ENCODE measurements at places on chromosomes 6 and 20.

- DNase-seq, result no peak
Observed at GRCh38 chr6:75735491-75736186, 13.4 kb upstream of the MYO6 start.

DNA sequence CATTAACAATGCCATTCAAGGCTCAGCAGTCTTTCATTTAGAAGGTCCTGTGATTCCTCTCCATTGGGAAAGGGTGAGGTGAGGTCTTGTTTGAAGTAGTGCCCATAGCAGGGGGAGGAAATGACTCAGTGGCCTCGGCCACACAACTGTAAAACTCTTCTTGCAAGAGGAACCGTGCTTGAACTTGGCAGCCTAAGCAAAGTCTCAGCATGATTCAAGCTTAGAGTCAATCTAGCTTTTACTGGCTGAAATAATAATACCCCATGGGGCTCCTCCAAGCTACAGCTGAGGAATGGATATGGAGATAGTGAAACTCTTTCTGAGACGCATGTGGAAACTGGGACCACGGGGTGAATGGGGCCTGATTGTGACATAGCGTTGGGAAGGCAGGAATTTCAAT, 428.2 kb downstream of the BMP2 start:
- DNase-seq, result no peak

DNA sequence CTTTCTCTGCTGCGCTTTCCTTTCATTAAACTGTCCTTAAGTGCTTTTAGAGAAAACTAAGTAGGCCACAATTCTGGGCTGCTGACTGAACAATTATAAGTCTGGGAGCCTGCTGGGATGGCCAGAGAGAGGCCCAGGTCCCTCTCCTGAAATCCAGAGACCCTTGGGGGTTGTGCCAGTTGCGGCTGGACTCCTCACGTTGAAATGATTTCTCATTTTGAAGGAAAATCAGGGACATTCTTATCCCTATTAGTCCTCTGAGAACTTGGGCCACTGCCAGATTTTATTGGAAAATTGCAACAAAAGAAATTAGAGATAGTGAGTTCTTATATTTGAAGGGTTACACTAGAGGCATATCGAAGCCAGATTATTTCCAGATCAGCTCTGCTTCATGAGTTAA, 145.1 kb downstream of the CLIC5 start:
- DNase-seq, result no peak

- no peak for DNase-seq
Observed at GRCh38 chr6:109424946-109425345, 15.5 kb downstream of the PPIL6 start.

DNA sequence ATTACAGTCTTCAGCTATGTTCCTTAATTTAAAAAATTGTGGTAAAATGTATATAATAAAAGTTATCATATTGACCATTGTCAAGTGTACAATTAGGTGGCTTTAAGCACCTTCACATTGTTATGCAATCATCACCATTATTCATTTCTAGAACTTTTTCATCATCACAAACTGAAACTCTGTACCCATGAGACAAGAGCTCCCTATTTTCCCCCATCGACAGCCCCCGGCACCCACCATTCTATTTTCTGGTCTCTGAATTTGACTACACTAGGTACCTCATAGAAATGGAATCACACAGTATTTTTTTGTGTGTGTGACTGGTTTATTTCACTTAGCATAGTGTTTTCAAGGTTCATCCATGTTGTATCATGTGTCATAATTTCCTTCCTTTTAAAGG, 39.7 kb upstream of the FYN start:
- DNase-seq, result no peak

- no peak for DNase-seq
Observed at GRCh38 chr6:76416821-76417605, 344.6 kb upstream of the IMPG1 start.

- no peak for DNase-seq
Observed at GRCh38 chr20:50799890-50800550, 5.2 kb downstream of the BCAS4 start.

GRCh38 chr6:166553563-166554271, 32.8 kb downstream of the RAMACL start:
- no peak for DNase-seq

GRCh38 chr6:41464481-41464880, 81.7 kb upstream of the FOXP4 start:
- DNase-seq, result no peak

DNA sequence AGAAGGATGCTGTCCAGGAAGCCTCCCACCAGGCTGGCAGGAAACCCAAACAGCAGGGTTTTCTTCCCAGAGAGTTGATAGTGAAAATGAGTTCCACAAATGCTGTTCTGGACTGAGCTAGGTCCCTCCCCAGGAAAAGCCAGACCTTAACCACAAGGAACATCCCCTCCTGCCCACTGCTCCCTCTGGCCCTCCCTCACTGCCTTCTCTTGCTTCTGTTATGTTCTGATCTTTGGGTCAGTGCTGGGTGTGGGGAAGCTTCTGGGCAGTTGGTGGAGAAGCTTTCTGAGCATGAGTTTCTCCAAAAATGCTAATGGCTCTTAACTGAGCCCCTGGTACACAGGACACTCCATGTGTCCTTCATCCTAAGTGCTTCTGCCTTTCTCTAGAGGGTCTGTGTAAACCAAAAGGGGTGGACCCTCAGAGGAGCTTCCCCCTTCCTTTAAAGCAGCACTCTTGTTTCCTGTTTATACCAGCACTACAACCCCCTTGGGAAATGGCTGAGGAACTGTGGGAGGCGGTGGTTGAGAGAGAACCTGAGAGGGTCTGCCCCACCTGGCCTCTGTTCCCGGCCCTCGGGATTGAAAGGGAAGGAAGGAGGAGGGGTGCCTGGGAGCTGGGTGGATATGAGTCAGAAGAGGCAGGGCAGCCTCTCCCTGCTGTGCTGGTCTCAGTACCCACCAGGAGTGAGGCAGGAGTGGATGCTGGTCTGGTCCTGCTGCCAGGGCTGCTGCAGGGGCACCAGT, 42.0 kb downstream of the CDS2 start:
- DNase-seq, result no peak

All from CD4-positive, alpha-beta T cell treated with Interleukin-15 for 4 hours (primary cell).